Umbilical cord (tissue), 2 donors: ENCODE measurements at places on chromosomes 4 and X.
A peak's percentile ranks its signal among the peaks of the same experiment; 100 is the strongest.

DNA sequence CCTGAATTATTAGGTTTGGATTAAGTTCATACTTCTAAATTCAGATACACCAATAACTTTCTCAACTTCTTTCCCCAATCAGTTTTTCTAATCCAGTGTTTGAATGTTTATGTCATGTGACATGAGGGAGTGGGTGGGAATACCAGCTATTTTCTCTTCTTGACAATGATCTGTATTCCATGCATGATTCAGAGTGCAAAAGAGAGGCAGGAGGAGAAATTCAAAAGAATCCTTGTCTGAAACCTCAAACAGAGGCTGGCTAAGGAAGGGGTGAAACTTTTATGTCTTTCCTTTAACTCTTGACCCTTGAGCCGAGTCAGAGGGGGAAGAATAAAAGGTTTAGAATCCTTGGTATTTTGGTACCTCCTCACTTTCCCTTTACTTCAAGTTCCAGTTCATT, 544.7 kb downstream of the SPRY1 start:
- DNase-seq = no peak

DNA sequence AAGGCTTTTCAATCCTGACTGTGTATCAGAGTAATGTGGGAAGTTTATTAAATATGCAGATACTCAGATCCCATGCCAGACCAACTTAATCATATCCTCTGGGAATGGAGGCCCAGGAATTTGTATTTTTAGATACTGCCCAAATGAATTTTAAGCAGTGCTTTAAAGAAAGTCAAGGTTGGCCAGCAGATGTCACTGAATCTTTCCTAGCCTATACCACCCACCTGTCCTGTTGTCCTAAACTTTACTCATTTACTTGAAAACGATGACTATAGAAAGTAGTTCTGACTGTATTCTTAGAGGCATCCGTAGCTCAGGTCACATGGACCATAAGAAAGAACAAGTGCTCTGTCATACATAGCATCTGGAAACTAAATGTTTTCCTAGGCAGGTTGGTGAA, 79.9 kb downstream of the AMOT start:
- DNase-seq = no peak

DNA sequence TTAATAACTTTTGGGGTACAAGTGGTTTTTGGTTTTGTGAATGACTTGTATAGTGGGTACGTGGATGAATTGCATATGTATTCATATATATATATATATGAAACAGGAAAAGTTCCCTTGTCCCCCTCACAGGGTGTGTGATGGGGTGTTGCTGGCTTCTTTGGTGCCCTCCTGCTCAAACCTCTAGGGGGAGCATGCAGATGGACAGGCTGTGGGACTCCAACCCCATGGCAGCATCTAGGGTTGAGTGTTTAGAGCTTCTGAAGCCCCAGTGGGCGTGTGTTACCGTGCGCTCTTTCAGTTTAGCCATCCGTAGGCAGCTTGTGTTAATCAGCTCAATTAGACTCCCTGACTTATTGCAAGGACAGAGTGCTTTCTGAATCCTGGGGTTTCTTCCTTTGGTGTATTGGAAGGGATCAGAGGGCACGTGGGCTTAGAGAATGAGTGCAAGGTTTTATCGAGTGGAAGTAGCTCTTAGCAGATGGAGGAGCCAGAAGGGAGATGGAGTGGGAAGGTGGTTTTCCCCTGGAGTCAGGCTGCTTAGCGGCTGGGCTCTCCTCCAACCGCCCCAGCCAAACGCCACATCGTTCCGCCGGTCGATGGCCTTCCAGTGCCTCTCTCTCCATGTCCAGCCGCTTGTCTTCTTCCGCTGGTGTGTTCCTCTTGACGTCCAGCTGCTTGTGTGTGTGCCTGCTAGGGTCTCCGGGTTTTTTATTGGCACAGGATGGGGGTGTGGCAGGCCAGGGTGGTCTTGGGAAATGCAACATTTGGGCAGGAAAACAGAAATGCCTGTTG, 674.4 kb upstream of the LCORL start:
- DNase-seq = no peak

GRCh38 chr4:94415448-94415847, 36.3 kb upstream of the PDLIM5 start:
- DNase-seq = no peak

DNA sequence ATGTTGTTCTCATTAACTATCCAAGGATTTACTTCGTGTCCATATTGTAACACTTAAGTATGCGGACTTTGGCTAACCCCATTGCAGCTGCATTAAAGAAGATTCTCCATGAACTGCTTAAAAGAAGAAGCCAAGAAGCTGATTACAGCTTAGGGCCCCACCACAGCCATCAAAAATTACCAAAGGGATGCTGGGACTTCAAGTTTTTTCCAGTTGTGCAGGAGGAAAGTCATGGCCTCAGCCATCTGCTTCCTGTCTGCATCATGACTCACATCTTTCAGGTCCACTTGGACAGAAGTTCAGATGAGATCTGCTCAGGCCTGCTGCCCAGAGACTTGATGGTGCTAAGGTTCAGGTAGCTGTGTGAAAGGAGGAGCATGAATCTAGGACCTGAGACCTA, 38.8 kb upstream of the CAPN6 start:
- no peak for DNase-seq

DNA sequence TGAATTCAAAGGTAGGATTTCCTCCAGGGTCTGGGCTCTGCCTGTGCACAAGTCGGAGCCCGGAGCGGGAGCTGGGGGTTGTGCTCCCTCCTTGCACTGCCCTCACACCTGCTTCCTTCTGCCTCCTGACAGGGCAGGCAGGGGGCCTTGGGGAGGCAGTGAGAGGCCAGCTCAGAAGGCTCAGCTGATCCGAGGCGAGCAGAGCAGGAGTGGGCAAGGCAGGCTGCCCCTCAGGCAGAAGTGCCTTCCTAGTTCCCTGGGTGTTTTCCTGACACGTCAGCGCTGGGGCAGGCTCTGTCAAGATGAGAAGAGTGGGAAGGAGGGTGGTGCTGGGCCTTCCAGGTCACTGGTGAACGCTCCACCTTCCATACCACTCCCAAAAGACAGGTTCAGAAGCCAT, 5.5 kb upstream of the IRAK1 start:
- no peak for DNase-seq

DNA sequence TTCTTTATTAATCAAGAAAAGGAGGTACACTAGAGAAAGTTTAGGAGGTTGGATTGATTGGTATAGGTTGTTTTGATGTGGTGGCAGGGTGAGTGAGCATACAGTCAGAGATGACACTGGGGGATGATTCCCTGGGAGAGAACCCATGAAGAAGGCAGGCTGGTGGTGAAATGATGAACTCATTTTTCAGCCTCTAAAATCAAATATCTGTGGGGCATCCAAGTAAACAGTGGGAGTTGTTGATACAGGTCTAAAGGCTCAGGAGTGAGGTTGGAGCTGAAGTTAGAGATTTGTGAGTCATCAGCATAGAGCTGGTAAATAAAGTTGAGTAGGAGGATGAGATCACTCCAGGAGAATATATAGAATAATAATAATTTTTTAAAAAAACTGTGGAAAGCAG, 10.0 kb upstream of the AP1S2 start:
- DNase-seq = no peak

- no peak for DNase-seq
Measured at GRCh38 chr4:5378002-5378401, 326.7 kb downstream of the STK32B start.

DNA sequence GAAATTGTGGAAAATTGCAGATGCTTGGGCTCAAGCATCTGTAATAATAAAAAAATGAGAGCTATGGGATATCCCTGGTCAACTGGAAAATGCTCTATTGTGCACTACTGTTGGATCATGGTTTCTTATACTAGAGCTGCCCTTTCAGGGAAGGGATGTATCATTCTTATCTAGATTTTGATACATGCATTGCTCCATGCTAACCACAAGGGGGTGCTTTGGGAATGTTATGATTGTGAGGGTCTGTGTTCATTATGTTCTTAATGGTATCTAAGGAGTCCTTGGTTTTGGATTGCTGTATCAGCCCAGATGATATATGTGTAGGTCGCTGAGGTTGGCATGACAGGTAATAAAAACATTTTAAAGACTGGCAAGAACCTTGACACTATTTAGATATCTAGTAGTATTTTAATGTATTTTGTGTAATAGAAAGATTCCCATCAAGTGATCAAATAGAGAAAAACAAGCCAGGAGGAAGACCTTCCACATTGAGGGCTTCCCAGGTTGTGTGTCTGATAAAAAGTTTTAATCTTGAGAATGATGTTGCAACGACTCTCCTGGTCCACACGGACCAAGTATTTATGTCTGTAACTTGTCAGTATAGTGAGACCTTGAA, 49.2 kb upstream of the TLR2 start:
- DNase-seq = peak; percentile 28

- peak; percentile 73 for DNase-seq
Measured at GRCh38 chr4:185005219-185005819, 13.0 kb upstream of the HELT start.

DNA sequence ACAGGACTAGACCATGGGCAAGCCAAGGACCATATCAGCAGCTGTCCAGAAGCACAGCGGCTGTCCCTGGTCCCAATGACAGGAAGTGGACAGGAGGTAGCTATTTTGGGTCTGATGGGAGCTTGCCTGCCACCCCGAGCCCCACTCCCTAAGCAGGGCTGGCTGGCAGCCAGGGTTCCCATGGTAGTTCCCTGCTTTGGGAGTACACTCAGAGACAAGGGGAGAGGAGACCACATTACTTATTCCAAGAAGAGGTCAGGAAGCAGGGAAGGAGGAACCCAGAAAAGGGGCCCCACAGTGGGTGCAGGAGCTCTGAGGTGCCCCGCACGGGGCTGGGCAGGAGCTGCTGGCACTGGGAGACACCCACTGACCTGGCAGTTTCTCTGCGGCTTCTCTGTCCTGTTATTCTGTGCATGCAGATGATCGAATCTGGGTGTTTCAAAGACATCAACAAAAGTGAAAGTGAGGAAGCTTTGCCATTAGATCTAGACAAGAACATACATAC, 36.3 kb downstream of the HTT-AS start:
- no peak for DNase-seq

GRCh38 chr4:86441175-86441936, 81.5 kb upstream of the MAPK10 start:
- no peak for DNase-seq

- no peak for DNase-seq
Measured at GRCh38 chrX:150688911-150689451, 4.2 kb upstream of the MTMR1 start.

GRCh38 chrX:148649145-148649795, 148.9 kb downstream of the AFF2 start:
- peak; percentile 1 for DNase-seq
